Left renal pelvis (tissue), 4 donors: ENCODE measurements at places on chromosomes 7 and 10. TPM values are rescaled to one million over a fixed set of nuclear protein-coding genes. Genes with fewer than 3 reads are reported as not detected.

Gene NOLC1
- 76.6 TPM for polyA plus RNA-seq

GRCh38 chr10:70738761-70739121 lies 46.4 kb downstream of the TBATA start:
- DNase-seq = no peak

- no peak for DNase-seq
Observed at GRCh38 chr7:101863598-101863997, 46.2 kb downstream of the CUX1 start.

Gene UCN3
- polyA plus RNA-seq = 2.2 TPM

Gene SLC13A4
- 3.0 TPM for polyA plus RNA-seq

Gene POT1
- 53.3 TPM for polyA plus RNA-seq
